ENCODE measurements at places on chromosomes 12 and 14.

DNA sequence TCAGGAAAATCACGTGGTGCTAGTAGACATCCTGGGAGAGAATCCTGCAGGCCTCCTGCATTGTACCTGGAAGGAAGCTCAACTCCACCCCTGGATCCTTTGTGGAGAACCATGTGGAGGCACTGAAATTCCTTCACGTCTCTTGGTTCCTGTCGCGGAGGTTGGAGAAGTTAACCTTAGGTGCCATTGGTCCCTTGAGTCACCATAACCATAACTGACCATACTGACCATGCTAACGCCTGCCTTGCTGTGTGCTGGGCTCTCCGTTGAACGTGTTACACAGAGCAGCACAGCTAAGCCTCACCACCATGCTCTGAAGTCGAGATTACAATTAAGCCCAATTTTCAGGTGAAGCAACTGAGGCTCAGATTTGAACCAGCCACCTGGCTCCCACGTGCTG lies 18.6 kb downstream of the C14orf132 start:
- no peak for DNase-seq

GRCh38 chr12:89960011-89960507 lies 251.4 kb upstream of the ATP2B1 start:
- DNase-seq: no peak

GRCh38 chr12:13941258-13942249 lies 39.8 kb downstream of the GRIN2B start:
- DNase-seq: peak; percentile 19

- DNase-seq: peak; percentile 84
Observed at GRCh38 chr12:108691998-108692808, 39.1 kb downstream of the CORO1C start.

- DNase-seq: no peak
Observed at GRCh38 chr14:89695846-89696245, 258.7 kb downstream of the EFCAB11 start.

GRCh38 chr14:55607386-55607785 lies 27.4 kb downstream of the KTN1 start:
- DNase-seq: no peak

GRCh38 chr12:18689771-18690170 lies 48.0 kb downstream of the PLCZ1 start:
- no peak for DNase-seq

DNA sequence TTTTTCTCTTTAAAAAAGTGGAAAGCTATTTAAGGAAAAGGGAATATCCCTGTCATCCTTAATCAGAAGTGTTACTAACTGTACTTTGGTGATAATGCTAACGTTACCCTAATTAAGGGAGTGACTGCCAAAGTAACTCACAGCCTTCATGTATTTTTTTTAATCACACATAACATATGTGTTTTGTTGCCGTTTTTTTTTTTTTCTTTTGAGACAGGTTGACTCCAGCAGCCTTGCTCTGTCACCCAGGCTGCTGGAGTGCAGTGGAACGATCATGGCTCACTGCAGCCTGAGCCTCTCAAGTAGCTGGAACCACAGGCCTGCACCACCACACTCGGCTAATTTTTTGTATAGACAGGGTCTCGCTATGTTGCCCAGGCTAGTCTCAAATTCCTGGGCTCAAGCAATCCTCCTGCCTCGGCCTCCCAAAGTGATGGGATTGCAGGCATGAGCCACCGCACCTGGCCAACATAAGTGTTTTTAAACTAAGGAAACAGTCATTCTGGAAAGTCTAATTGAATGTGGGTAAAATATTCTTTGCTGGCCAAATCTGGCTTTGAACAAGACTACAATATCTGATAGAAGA lies 56.5 kb downstream of the HECTD4 start:
- DNase-seq: no peak

DNA sequence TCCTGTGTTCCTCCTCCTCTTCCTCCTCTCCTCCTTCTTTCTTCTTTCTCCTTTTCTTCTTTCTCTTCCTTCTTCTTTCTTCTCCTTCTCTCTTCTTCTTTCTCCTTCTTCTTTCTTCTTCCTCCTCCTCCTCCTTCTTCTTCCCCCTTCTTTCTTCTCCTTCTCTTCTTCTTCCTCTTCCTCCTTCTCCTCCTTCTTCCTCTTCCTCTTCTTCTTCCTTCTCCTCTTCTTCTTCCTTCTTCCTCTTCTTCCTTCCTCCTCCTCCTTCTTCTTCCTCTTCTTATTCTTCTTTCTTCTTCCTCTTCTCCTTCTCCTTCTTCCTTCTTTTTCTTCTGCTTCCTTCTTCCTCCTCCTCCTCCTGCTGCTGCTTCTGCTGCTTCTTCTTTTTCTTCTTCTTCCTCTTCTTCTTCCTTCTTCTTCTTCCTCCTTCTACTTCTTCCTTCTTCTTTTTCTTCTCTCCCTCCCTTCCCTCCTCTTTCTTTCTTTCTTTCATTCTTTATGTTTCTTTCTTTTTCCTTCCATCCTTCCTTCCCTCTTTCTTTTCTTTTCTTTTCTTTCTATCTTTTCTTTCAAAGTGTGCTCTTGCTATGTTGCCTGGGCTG lies 19.0 kb downstream of the C12orf71 start:
- no peak for DNase-seq

DNA sequence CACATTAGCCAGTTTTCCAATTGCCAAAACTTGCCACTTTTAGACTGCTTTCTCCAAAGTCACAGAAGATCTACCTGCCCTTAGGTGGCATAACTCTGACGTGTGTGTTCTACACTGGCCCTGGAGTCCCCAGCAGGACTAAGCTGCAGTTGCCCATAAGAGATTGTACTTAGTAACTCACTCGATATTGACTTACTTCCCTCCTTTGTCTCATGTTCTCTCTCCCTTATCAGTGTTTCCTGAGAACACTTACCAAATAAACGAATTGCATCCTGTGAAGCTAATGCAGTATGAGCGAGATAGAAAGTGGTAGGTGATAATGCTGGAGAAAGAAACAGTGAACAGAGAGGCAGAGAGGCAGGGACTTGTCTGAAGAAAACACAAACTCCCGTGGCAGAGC lies 117.2 kb downstream of the NUAK1 start:
- no peak for DNase-seq

DNA sequence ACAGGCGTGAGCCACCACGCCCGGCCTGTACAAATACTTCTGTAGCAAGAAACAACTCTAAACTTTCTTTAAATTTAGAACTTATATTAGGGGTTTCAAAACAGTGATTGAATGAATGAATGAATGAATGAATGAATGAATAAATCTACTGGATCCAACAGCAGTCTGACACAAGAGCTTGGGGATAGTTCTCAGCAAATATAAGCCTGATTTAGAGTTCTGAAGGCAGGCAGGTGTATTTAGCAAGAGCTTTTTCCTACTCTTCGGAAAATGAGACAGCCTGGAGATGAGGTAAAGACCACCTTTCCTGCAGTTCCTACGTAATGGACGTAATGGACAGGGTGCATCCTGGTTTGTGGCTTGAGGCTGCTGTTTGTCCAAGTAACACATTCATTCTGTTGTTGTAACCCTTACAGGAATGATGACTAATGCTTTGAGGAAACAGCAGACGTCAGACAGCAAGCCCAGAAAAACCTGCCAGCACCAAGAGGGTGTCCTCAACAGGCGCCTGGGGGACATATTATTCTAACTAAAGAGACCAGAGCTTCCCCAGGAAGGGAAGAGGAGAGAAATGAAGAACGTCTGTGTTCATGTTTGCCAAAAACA lies 277.4 kb upstream of the SOX5 start:
- no peak for DNase-seq

DNA sequence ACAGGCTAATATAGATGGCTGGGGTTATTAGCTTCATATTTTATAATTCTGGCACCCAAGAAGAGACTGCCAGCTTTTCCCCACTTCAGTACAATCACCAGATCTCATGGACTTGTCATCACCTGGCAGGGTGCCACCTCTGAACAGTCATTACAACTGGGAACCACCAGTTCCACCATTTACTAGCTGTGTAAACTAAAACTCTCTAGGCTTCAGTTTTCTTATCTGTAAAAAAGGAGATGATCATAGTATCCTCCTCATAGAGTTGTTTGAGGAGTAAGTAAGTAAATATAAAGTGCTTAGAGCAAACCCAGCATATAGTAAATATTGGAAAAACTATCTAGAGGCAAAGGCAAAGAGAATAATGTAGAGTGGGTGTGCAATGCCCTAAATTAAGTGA lies 19.3 kb downstream of the CPNE8 start:
- no peak for DNase-seq

DNA sequence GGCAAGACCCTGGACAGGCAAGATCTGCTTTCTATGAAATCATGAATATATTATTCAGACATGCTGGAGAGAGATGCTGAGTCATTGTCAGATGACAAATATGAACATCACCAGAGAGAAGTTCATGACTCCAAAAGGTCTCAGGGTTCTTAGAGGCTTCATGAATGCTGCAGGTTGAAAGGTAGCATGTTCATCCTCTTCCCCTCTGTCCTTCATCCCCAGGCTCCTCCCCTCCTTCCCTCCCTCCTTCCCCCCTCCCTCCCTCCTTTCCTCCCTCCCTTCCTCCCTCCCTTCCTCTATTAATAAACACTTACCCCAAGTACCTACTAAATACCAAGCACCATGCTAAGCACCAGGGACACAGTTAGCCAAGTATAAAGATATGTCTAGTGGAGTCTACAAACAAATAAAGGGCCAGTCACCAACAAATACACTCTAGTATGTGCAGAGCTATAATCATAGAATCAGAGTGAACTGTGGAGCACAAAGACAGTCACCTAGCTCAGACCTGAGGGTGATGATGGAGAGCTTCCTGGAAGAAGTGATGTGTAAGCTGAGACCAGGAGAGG lies 46.2 kb downstream of the RPH3A start:
- no peak for DNase-seq

- no peak for DNase-seq
Observed at GRCh38 chr12:109762071-109762672, 48.5 kb downstream of the FAM222A start.

DNA sequence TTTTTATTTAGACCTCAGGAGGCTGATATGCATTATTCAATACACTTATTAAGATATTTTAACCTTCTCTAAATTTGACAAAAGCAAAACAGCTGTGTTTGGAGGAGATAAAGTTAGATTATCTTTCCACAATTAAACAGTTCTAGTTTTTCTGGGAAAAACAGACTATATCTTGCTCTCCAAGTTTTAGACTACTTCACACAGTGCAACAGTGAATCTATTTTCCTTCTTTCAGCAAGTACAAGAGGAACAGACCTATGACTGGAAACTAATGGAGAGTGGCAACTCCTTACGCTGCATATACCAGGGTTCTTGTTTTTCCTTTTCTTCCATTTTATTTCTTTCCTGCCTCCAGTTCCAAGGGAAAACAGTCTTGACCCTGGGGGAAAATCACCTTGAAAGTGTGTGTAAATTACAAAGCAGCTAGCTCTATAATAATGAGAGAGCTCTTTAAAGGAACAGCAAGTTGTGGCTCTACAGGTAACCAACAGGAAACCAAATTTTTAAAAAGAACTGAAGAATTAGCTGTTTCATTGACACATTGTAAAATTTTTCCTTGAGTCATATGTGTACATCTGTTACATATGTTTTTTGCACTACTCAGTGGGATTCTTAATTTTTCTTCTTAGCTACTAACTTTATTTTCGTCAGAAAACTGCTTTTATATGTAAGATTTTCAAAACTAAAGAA lies 27.4 kb downstream of the DNM1L start:
- no peak for DNase-seq

- no peak for DNase-seq
Observed at GRCh38 chr14:52052288-52052943, 16.4 kb downstream of the NID2 start.

GRCh38 chr12:622416-622815 lies 40.8 kb downstream of the NINJ2 start:
- DNase-seq: no peak

DNA sequence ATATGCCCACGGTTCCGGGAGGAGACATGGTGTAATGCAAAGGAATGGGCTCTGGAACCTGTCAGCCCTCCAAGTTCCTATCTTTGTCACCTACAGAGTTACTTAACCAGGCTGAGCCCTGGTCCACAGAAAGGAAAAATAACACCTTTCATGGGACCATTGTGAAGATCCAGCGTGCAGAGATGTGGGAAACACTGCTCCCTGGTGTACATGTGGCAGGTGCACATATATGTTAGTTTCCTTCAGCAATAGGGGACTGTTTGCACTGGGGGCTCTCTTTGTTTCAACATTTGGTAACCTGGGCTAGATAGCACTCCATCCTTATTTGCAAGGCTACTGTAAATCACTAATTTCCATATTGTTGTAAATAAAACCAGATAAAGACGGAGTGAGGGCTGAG lies 72.3 kb downstream of the ANO2 start:
- DNase-seq: no peak

- DNase-seq: no peak
Observed at GRCh38 chr14:34072921-34073320, 122.0 kb upstream of the EGLN3 start.

GRCh38 chr14:90487031-90487430 lies 90.2 kb downstream of the CALM1 start:
- no peak for DNase-seq

DNA sequence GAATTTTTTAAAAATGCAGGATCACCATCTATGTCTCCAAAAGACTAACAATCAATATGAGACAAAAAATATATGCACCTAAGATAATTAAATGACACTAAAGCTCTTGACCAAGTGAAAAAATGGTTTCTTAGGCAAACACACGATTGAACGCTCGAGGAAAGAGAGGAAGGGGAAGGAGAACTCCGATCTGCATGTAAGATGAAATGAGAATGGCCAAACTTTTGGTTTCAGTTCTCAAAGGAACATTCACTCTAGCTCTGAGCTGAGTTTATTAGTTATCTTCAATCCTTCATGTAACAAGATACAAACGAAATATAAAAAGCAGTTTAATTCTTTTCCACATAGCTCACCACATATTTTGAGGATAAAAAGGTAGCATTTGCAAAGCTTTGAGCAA lies 2.8 kb downstream of the DYRK4 start:
- DNase-seq: no peak

- no peak for DNase-seq
Observed at GRCh38 chr12:131211340-131211938, 257.7 kb downstream of the ADGRD1 start.

- DNase-seq: peak; percentile 27
Observed at GRCh38 chr12:24742378-24742777, 206.5 kb downstream of the BCAT1 start.

GRCh38 chr14:104196461-104197140 lies 58.2 kb downstream of the KIF26A start:
- no peak for DNase-seq

DNA sequence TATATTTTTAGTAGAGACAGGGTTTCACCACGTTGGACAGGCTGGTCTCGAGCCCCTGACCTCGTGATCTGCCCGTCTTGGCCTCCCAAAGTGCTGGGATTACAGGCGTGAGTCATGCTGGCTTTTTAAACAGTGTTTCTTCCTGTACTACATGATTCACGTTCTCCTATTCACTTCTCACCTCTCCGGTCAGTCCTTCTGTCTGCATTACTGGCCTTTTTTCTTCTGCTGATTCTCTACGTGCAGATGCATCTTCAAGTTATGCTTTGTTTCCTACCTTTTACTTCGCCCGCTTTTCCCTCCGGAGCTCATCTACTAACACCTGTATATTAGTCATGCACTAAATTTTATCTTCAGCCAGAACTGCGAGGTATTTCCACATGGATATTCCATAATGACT lies 296.2 kb upstream of the FLRT2 start:
- DNase-seq: no peak

GRCh38 chr12:90321369-90321768 lies 612.7 kb upstream of the ATP2B1 start:
- no peak for DNase-seq

- DNase-seq: no peak
Observed at GRCh38 chr12:49983892-49984291, 11.1 kb downstream of the AQP6 start.
